ENCODE measurements at places on chromosomes 2 and 18.

- no peak for DNase-seq
These were observed 2.8 kb upstream of the ASTL start for GRCh38 chr2:96140941-96141623.

DNA sequence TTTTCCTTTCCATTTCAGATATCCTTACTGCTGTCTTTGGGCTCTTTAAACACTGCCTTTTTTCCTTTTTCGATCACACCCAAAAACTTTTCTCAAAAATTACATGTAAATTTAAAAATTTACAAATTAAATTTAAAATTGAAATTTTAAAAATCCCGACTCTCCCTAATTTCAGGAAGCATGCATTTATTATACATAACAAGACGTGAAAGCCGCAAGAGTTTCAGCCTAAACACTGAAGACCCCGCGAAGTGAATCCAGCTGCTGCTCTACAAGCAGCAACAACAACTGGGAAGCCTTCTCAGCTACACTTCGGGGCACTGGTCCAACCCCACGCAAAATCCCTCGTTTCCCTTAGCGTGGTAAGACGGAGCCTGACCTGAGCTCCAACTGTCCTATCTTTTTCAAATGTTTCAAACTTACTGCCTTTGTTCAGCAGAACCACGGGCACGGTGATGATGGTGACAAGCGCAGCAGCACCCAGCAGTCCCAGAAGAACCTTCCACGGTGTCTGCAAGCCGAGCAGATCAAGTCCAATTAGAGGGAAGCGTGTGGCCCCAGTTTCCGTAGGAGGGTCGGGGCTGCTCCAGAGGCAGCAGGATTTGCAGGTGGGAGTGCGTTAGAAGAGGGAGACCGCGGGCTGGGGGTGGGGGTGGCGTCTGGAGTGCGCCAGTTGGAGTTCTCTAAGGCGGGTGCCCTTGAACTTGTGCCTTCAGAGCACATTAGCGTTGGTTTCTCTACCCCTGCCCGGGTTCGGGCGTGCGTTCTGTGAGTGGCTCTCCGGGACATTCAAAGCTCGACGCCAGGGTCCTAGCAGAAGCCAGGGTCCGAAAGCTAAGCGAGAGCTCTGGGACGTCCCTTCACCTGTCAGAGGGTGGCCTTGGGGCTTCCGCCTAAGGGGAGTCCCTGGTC lies 783 bp downstream of the DPP4 start:
- no peak for DNase-seq

DNA sequence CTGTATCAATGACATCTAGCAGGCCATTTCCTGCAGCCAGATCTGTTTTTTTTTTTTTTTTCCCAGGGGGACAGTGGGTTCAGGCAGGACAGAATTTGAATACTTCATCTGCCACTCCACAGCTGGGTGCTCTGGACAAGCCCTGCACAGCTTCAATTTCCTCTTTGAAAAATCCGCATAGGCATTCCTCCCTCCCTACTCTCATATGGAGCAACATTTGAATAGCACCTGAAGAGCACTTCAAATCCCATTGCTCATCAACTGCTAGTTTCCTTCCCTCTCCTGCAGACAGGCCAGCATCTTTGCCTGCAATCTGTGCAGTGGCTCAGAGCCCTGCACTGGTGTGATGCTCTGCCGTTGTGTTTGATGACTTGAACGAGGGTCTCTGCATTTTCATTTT lies 326.3 kb downstream of the TSN start:
- DNase-seq: no peak

DNA sequence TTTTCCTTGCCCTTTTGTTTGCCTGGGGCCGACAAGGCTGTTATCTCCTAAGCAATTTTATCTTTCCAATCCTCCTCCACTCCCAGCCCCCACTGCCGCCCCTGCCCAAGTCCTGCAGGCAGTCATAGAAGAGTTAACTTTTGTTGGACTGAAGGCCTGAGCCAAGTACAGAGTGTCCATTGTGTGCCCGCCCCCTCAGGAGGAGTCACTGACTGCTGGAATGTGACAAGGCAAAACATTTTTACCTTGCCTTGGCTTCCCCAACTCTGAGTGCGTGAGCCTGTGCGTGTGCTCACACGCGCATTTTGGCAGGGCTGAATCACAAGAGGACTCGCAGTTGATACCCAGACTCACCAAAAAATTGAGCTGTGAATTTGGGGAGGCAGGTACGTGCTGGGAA lies 16.2 kb downstream of the SETBP1 start:
- no peak for DNase-seq

- DNase-seq: no peak
These were observed 88.7 kb downstream of the ASB1 start for GRCh38 chr2:238515377-238515776.

DNA sequence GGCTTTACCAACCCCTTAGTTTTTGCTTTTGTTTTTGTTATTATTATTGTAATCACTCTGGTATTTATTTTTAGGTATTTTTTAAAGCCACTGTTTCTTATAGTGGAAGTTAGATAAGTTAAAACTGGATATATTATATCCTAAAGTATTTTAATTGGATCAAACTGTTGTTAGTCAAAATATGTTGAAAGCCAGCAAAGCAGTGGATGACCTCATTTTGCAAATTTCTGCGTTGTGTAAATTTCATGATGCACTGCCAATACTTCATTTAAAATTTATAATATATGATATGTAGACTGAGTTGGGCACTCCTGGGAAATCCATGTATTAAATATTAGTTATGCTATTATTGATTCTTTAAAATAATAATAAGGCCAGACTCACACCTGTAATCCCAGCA lies 661.7 kb upstream of the NRXN1 start:
- DNase-seq: no peak

DNA sequence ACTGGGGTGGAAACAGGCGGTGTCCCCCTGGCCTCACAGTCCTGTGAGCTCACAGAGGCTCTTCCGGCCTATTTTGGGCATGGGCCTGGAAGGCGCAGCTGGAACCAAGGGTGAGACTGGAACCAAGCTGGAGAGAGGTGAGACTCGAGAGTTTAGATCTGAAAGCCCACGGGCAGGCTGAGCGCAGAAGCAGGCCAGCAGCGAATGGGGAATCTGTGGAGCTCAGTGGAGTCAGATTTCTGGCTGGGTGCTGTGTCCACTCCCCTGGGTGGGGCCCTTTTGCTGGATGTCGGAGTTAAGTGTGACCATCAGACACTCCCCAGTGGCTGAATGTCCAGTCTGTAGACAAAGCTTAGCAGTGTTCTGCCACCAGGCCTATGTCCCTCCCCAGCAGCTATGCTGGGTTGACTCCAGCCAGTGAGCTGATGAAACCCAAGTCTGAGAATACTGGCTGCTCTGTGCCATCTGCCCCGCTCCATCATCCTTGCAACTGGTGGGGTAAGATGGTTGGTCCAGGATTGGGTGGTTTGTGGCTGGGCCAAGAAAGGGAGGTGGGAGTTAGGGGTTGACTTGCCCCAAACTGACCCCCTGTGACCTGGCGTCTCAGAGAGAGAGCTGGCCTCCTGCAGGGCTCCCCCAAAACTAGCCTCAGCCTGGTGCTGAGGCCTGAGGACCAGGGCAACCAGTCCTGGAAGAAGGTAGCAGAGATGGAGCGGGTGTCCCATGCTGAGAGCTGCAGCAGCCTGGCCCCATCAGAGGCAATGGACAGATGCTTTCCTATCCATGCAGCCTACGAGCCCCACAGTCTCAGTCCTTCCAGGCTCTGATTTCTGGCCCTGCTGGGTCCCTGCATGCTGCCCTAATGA lies 34.4 kb downstream of the CYP26B1 start:
- no peak for DNase-seq

- no peak for DNase-seq
These were observed 201.7 kb upstream of the HS6ST1 start for GRCh38 chr2:128520340-128520739.

DNA sequence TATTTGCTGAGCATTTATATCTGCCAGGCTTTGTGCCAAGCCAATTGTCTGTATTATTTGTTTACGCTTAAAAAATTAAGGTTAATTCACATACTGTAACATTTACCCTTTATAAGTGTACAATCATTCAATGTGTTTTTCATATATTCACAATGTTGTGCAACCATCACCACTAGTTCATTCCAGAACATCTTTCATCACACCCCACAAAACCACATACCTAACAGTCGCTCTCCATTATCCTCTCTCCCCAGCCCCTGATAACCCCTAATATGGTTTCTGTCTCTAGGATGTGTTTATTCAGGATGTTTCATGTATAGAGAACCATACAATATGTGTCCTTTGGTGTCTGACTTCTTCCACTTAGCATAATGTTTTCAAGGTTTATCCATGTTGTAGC lies 234.1 kb downstream of the INSIG2 start:
- no peak for DNase-seq

GRCh38 chr2:177296040-177296439 lies 31.5 kb upstream of the NFE2L2 start:
- no peak for DNase-seq

DNA sequence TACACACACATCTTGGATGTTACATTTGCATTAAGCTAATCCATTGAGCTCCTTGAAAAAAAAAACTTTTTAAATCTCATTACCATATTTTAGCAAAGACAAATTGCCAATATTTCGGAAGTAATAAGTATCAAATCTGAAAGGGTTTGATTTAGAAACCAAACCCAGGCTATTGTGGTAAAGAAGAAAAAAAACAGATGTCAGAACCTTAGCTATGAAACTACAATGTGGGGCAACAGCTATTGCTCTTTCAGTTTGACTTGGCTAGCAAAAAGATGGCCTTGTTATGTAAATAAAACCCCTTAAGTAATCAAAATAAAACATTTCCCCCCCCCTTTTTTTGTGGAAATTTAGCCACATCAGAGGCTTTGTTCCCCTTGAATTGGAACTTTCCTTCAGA lies 41.2 kb upstream of the REG3A start:
- DNase-seq: no peak

- no peak for DNase-seq
These were observed 387.6 kb downstream of the NBAS start for GRCh38 chr2:15173501-15173900.

DNA sequence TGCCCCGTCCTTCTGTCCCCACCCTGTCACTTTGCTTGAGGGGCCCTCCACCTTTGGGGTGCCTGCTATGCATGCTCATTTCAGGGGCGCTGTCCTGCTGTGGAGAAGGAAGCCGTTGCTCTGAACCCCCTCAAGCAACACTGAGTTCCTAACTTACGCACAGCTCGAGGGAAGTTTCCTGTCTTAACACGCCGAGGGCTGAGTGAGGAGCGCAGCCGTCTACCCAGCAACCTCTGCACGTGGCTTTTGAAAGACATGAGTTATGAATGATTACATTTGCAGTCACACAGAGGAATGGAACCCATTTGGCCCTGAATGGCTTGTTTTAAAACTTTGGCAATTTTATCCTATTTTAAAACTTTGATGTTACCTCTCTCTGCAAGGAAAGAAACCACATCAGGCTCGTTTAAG lies 14.0 kb downstream of the RAMP1 start:
- DNase-seq: no peak

- DNase-seq: no peak
These were observed 90.4 kb downstream of the DOCK10 start for GRCh38 chr2:224951723-224952481.

GRCh38 chr2:164560902-164561301 lies 60.4 kb downstream of the GRB14 start:
- DNase-seq: no peak

GRCh38 chr2:148218326-148219075 lies 197.6 kb downstream of the MBD5 start:
- no peak for DNase-seq

- no peak for DNase-seq
These were observed 70.9 kb downstream of the APOB start for GRCh38 chr2:20972792-20973565.

DNA sequence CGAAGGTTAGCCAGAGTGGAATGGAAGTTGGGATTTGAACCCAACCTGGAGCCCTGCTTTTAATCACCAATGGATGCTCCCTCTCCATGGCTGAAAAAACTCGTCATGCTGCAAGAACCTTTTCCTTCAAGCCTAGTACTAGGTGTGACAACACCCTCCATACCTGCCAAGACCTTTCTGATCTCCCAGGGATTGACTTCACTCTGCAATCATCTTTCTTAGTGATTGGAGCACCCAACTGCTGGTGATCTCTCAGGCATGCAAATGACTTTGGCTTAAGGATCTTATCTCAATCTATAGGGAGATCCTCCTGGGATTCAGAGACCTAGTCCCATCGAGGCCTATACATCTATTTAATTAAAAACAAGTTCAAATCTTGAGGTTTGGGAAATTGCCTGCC lies 23.5 kb upstream of the ITGB6 start:
- DNase-seq: no peak

GRCh38 chr2:127081826-127082633 lies 24.9 kb downstream of the BIN1 start:
- DNase-seq: peak; percentile 49

GRCh38 chr2:130377491-130377890 lies 21.6 kb downstream of the PTPN18 start:
- no peak for DNase-seq

DNA sequence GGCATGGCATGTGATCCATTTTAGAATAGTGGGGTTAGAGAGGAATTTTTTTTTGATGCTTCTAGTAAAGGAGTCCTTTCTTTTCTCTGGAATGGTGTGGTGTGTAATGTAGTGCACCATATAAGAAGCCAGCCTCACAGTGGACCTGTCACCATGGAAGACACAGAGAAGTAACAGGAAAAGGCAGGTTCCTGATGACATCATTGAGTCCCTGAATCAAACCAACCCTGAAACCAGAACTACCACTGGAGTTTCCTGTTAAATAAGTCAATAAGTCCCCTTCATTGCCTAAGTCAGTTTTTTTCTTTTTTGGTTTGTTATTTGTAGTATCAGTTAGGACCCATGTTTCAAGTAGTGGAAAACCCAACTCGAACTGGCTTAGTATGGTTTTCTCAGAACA lies 11.9 kb downstream of the ADCYAP1 start:
- no peak for DNase-seq

- no peak for DNase-seq
These were observed 224.8 kb downstream of the NUP35 start for GRCh38 chr2:183349091-183349490.

- no peak for DNase-seq
These were observed 2.8 kb downstream of the GULP1 start for GRCh38 chr2:188294352-188294926.

- no peak for DNase-seq
These were observed 493 bp downstream of the UCN start for GRCh38 chr2:27307545-27308358.

GRCh38 chr2:174286172-174286571 lies 37.8 kb upstream of the OLA1 start:
- DNase-seq: no peak

DNA sequence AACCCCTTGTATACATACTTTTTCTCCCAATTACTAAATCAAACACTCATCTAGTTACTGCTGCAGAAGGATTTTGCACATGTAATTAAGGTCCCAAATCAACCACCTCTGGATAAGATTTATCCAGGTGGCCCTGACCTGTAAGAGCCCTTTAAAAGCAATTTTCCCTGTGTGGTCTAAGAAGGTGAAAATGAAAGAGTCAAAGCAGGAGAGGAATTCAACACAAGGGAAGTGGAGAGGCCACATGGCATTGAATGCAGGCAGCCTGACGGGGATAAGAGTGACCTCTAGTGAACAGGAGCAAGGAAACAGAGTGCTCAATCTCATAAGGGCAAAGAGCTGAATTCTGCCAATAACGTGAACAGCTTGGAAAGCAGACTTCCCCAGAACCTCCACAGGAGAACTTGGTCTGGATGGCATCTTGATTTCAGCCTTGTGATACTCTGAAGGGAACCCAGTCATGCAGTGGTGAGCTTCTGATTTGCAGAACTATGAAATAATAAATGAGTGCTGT lies 27.2 kb downstream of the PPP3R1 start:
- no peak for DNase-seq

- no peak for DNase-seq
These were observed 9.5 kb downstream of the ASB18 start for GRCh38 chr2:236254674-236255073.

GRCh38 chr2:138708682-138709241 lies 71.4 kb downstream of the NXPH2 start:
- no peak for DNase-seq

Data from stimulated activated CD4-positive, alpha-beta T cell treated with anti-CD3 and anti-CD28 coated beads, TNF-alpha, amount 100 ng/mL, for 48 hours (primary cell).